ENCODE measurements at places on chromosomes 5 and 9.

DNA sequence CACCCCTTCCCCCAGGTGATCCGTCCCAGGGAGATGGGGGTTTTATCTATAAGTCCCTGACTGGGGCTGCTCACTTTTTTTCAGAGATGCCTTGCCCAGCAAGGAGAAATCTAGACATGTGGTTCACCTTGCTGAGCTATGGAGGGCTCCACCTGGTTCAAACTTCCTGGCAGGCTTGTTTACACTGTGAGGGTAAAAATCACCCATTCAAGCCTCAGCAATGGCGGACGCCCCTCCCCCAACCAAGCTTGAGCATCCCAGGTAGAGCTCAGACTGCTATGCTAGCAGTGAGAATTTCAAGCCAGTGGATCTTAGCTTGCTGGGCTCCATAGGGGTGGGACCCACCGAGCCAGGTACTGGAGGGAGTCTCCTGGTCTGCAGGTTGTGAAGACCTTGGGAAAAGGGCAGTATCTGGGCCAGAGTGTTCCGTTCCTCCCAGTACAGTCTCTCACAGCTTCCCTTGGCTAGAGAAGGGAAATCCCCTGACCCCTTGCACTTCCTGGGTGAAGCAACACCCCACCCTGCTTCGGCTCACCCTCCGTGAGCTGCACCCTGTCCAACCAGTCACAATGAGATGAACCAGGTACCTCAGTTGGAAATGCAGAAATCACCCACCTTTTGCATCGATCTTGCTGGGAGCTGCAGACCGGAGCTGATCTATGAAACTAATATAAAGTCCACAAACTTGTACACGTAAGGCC is 231.7 kb downstream of the CTNND2 start:
- no peak for DNase-seq

- DNase-seq = no peak
These were observed 11.7 kb downstream of the MPDZ start for GRCh38 chr9:13267743-13268142.

DNA sequence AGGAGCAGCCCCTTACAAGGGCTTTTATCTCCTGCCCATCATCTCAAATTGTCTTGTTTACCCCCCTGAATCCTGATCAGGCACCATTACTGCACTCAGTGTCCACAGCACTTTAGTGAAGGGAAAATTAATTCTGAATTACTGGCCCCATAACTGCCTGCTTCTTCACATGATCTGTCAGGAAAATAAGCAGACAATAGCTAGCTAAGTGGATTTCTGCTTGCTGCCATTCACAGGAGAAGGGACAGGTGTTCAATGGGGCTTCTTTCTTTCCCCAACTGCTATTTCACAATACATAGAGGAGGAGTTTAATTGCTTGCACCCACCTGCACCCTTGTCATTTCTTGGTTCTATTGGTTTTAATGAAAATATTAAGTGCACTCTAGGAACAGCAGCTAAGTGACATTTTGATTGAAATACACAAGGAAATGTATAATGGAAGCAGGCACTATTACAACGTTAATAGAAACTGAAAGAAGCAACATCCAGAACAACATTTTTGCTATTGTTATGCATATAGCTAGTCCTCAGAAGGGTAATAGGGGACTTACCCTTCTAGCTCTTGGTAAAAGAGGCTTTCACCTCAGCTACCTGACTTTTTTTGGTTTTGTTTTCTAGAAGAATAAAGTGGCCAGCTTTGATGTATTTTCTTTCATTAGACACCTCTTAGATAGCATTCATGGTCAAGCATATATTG is 599.3 kb upstream of the TLE4 start:
- DNase-seq = no peak

- DNase-seq = no peak
These were observed 131.1 kb upstream of the ICE1 start for GRCh38 chr5:5291357-5291756.

DNA sequence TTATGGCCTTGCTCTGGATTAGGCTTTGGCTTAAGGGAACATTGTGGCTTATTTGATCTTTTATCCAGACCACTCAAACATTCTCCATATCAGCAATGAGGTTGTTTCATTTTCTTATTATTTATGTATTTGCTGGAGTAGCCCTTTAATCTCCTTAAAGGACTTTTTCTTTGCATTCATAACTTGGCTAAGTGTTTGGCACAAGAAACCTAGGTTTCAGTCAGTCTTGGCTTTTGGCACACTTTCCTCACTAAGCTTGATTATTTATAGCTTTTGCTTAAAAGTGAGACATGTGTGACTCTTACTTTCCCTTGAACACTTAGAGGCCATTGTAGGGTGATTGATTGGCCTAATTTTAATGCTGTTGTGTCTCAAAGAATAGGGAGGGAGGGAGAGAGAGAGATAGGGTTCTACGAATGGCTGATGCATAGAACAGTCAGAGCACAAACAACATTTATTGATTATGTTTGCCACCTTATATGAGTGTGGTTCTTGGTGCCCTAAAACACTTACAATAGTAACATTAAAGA is 2265.3 kb upstream of the C9orf72 start:
- DNase-seq = no peak

GRCh38 chr5:77181173-77181572 is 29.3 kb upstream of the PDE8B start:
- no peak for DNase-seq

DNA sequence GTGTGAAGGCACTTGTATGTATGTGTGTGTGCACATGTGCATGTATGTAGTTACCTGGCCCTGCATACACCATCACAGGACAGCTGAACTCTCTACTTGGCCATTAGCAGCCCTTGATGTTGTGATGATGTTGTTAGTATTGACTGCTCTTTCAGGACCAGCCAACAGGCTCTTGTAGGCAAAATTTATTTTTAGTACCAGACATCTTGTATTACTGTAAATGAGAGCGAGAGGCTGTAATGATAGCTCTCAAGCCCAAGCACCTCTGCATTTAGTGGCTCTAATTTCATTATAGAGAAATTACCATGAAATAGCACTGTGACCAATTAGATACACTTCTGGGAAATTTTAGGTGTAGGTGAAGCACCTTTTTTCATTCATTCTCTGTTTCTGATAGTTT is 158.0 kb downstream of the SMARCA2 start:
- DNase-seq = no peak

DNA sequence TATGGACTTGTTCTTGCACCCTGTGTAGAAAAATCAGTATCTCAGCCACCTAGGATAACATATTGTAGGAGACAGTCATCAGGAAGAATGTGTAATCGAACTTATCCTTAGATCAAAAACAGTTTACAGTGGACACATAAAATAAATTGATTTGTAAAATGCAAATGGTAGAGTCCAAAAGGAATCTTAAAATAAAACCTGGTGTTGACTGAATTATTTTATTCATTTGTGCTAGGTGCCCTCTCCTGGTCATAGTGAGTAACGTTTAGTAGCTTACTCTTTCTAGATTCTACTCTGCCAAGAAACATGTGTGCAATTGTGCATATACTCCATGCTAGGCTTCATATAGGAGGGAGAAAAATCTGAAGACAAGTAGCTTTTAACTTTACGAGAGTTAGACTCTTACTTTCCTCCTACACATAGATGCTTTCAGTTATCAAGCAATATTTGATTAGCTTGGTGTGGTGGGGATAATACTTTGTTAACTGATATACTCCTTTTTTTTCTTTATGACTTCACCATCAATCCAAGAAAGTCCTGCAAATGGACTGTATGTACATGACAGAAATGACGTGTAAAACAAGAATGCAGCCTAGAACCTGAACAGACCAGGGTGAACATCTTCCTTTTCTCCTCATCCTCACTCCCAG is 23.7 kb upstream of the LOX start:
- no peak for DNase-seq

- peak; percentile 51 for DNase-seq
These were observed 839 bp downstream of the GABRG2 start for GRCh38 chr5:162068412-162068811.

DNA sequence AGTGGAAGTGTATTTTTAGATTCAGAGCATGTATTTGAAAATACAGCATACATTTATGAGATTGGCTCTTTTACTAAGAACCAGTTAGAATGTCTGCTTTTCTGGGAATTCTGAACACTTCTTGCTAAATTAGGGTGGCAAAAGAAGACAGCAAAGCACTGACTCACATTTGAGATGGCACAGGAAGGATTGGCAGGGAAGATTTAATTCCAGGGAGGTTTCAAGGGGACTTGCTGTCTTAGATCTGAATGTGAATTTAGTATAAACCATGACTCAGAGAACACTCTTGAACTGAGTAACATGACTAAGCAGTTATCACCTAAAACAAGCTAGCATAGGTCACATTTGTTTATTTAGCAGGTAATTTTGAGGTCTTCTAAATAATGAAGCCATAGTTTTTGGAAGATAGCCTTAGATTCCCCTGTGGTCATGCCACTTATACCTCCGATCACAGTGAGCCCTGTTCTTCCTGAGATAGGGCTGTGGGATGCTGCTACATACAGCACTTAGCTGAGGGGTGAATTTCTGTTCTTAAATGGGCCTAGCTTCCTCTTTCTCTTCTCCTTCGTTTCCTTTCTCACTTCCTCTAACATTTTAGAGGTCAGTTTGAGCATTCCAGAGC is 173.8 kb downstream of the PCSK1 start:
- DNase-seq = no peak

DNA sequence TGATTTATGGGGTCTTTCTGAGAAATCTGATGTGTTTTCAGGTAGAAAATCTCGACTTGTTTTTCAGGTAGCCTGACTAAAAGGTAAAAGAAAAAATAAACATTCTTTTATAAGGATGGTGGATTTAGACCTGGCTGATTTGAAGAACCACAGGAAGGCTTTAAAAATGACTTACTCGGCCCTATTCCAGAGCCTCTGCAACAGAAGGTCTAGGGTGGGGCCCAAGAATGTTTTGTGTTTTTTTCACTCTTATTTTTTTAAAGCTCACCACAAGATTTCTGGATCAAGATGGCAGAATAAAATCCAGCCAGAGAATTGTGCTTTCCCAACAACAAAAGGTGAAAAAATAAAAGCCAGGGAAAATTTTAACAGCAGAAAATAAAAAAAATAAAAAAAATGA is 59.1 kb downstream of the FNBP1 start:
- no peak for DNase-seq

DNA sequence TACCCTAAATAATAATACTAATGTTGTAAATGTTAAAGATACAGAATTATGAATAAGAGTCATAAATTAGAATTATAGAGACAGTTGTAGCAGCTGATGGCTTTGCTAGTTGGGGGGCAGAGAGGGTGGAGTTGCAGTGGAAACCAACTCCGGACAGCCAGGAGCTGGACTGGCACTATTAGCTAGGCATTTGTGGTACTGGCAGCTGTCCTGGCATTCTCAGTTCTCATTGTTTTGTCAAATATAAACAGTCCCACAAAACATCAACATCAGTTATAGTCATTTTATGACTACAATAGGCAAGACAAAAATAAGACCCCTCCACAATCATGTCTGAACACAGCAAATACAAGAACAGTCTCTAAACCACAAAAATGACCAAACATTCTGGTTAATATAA is 2.8 kb upstream of the FBXL17 start:
- DNase-seq = no peak

Data from NCI-H1048 (cell line).